ENCODE measurements at places on chromosomes 5 and 9.
A peak's percentile ranks its signal among the peaks of the same experiment; 100 is the strongest.

DNA sequence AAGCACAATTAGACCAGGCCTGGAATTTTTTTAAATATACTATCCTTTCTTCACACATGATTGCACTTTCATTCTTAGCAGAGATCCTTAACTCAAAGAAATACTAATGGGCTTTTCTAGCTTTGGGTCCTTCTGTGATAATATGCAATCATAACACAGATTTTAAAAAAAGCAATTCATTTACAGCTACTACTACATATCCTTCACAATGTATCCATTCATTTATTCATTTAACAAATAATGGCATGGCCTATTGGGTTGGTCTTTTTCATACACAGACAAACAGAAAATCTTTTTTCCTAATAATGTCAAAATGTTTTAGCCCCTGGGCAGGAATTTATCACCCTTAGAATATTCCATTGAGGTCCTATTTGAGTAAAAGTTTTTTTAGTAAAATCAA, 47.0 kb downstream of the SAXO1 start:
- no peak overlapping the region for H3K4me3 ChIP-seq
- H3K27ac ChIP-seq, result no peak overlapping the region

DNA sequence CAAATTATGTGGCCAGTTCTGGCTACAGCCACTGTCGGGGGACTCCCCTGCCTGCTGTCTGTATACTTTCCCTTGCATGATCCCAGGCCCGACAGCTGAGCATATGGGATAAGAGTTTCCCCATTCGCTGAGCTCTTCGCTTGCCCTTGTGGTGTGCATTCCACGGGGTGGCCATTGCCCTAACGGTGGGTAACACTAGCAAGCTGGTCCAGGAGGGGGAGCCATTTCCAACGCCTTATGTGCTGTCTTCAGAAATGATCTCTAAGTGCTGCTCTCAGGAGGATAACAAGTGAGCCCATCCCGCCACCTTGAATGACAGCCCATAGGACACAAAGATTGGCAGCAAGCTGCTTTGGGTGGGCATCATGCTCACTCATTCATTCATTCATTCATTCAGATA, 190.9 kb downstream of the FSTL4 start:
- no peak overlapping the region for H3K27ac ChIP-seq
- H3K4me1 ChIP-seq, result no peaks in the 10 kb centered on the region
- no peak overlapping the region for H3K4me3 ChIP-seq
- H3K36me3 ChIP-seq, result no peaks in the 10 kb centered on the region

DNA sequence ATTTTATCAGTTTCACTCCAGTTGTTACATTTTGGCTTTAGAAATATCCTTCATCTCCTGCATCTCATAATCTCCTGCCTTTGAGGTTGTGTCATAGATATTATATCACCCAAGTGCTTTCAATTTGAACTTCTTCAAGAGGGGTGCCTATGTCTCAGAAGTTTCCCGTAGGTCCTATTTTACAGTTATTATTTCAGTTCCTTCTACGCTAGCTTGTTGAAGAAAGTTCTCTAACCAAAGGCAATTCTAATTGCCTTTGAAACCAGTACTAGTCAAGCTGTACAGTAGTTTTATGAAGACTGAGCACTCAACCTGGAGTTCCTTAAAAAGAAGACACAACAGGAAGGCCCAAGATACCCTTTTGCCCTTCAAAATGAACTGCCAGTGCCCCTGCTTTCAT, 116.4 kb downstream of the ZCCHC7 start:
- no peaks in the 10 kb centered on the region for H3K36me3 ChIP-seq
- H3K4me1 ChIP-seq, result no peaks in the 10 kb centered on the region
- H3K4me3 ChIP-seq, result no peak overlapping the region
- no peak overlapping the region for H3K27ac ChIP-seq
- DNase-seq, result no peak
- no peaks in the 10 kb centered on the region for H3K27me3 ChIP-seq

DNA sequence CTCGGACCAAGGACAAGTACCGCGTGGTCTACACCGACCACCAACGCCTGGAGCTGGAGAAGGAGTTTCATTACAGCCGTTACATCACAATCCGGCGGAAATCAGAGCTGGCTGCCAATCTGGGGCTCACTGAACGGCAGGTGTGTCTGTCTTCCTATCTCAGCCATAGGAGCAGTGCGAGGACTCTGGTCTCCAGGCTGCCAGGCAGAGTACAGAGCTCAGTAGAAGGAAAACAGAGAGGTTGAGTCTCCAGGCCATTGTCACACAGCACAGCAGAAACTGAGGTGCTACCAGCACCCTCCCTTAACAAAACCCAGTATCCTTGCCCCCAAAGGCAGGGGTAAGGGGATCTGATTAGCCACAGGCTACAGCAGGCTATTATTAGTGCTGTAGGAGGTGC, 7.1 kb upstream of the SLC6A7 start:
- no peaks in the 10 kb centered on the region for H3K27me3 ChIP-seq
- H3K27ac ChIP-seq, result peak overlapping the region; percentile 88
- no peaks in the 10 kb centered on the region for H3K36me3 ChIP-seq
- peaks cover 90% of the 10 kb centered on the region for H3K4me1 ChIP-seq

DNA sequence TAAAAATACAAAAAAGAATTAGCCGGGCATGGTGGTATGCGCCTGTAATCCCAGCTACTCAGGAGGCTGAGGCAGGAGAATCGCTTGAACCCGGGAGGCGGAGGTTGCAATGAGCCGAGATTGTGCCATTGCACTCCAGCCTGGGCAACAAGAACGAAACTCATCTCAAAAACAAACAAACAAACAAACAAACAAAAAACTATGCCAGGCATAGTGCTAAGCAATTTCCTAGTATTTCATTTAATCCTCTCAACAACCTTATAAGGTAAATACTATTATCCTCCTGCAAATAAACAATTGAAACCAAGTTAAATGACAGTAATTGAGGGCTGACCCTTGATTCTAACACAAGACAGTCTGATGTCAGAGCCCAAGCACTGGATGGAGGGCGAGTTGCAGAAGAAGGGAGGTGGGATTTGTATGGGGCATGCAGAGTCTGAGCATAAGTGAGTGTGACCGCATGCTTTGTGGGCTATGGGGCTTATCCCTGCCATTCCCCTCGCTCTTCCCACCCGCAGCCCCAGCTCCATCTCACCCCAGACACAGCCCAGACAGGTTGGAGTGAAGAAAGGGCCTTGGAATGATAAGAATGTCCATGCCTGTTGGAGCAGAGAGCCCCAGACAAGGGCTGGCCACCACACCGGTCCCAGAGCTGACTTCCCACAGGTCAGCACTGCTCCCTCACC, 24.3 kb upstream of the RPS14 start:
- H3K27me3 ChIP-seq, result no peaks in the 10 kb centered on the region
- no peak for DNase-seq
- H3K27ac ChIP-seq, result no peak overlapping the region
- no peaks in the 10 kb centered on the region for H3K36me3 ChIP-seq

DNA sequence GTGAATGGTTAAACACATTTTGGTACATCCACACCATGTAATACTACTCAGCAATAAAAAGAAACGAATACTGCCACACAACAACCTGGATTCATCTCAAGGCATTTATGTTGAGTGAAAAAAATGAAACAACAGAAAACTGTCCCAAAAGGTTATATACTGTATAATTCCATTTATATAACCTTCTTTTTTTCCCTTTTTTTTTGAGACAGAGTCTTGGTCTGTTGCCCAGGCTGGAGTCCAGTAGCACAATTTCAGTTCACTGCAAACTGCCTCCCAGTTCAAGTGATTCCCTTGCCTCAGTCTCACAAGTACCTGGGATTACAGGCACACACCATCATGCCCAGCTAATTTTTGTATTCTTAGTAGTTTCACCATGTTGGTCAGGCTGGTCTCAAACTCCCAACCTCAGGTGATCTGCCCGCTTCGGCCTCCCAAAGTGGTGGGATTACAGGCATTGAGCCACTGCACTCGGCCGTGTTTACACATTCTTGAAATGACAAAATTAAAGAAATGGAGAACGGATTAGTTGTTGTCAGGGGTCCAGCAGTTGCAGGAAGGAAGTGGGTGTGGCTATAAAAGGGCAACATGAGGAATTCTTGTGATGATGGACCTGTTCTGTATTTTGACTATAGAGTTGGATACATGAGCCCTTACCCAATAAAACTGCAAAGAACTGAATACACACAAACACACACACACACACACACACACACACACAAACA, 17.4 kb downstream of the PPP6C start:
- no peak overlapping the region for H3K27ac ChIP-seq
- no peak for DNase-seq
- peaks cover 10% of the 10 kb centered on the region for H3K36me3 ChIP-seq
- H3K27me3 ChIP-seq, result no peaks in the 10 kb centered on the region
- peaks cover 46% of the 10 kb centered on the region for H3K4me1 ChIP-seq

- peak; percentile 71 for DNase-seq
- no peaks in the 10 kb centered on the region for H3K27me3 ChIP-seq
- H3K27ac ChIP-seq, result peak overlapping the region; percentile 96
- peaks cover 2% of the 10 kb centered on the region for H3K36me3 ChIP-seq
- H3K4me3 ChIP-seq, result peak overlapping the region; percentile 87
Measured at GRCh38 chr9:124941679-124942561, 1.0 kb upstream of the GOLGA1 start.

- H3K27me3 ChIP-seq, result no peaks in the 10 kb centered on the region
- H3K27ac ChIP-seq, result no peak overlapping the region
- H3K4me1 ChIP-seq, result no peaks in the 10 kb centered on the region
- H3K4me3 ChIP-seq, result no peak overlapping the region
Measured at GRCh38 chr9:10651012-10651411, 38.2 kb upstream of the PTPRD start.

DNA sequence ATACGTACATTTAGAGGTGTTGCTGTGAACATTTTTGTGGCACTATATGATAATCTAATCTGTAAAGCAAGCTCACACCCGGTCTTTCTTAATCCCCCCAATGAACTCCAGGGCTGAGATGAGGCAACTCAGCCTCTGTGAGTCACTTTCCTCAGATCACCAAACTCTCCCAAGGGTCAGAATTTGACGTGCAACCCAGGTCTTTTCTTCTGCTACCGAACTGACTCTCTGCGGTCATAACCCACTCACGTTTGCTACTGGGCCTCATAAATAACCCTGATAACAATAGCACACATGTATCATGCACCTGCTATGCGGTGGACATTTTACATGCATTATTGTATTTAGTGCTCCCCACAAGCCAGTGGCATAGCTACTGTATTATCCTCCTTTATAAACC, 153.1 kb downstream of the DROSHA start:
- DNase-seq, result no peak
- H3K4me3 ChIP-seq, result no peak overlapping the region
- H3K36me3 ChIP-seq, result no peaks in the 10 kb centered on the region

- H3K27ac ChIP-seq, result peak overlapping the region; percentile 23
- DNase-seq, result no peak
- no peaks in the 10 kb centered on the region for H3K36me3 ChIP-seq
- no peak overlapping the region for H3K4me3 ChIP-seq
- peaks cover 29% of the 10 kb centered on the region for H3K4me1 ChIP-seq
- no peaks in the 10 kb centered on the region for H3K27me3 ChIP-seq
Measured at GRCh38 chr9:79613145-79613544, 41.4 kb downstream of the TLE4 start.

- no peaks in the 10 kb centered on the region for H3K27me3 ChIP-seq
Measured at GRCh38 chr9:75242426-75242825, 154.1 kb downstream of the OSTF1 start.

GRCh38 chr5:133244242-133244641, 192.4 kb downstream of the HSPA4 start:
- H3K4me3 ChIP-seq, result no peak overlapping the region
- no peaks in the 10 kb centered on the region for H3K4me1 ChIP-seq
- no peaks in the 10 kb centered on the region for H3K27me3 ChIP-seq
- H3K27ac ChIP-seq, result no peak overlapping the region

GRCh38 chr5:56817263-56818014, 2.1 kb downstream of the MAP3K1 start:
- H3K36me3 ChIP-seq, result no peaks in the 10 kb centered on the region
- peaks cover 25% of the 10 kb centered on the region for H3K4me1 ChIP-seq
- H3K27me3 ChIP-seq, result no peaks in the 10 kb centered on the region
- H3K27ac ChIP-seq, result peak overlapping the region; percentile 99
- peak overlapping the region; percentile 69 for H3K4me3 ChIP-seq
- no peak for DNase-seq

DNA sequence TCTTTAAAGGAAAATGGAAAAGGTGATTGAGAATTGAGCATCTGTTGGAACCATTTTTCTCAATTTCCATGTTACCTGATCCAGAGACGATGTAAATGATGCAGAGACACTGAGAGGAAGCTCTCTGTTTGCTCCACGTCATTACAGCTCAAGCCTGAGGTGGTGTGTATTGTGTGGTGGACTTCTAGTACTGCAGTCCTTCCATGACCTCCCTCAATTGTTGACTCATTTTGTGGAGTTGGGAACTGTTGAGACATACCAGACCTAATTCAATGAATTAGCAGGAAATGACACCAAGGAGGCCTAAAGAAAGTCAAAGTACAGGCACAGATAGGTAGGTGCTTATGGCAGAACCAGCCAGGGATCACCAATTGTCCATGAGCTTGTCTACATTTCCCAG, 15.6 kb upstream of the LVRN start:
- no peak for DNase-seq
- no peaks in the 10 kb centered on the region for H3K27me3 ChIP-seq
- H3K36me3 ChIP-seq, result no peaks in the 10 kb centered on the region
- H3K4me3 ChIP-seq, result no peak overlapping the region
- no peaks in the 10 kb centered on the region for H3K4me1 ChIP-seq

DNA sequence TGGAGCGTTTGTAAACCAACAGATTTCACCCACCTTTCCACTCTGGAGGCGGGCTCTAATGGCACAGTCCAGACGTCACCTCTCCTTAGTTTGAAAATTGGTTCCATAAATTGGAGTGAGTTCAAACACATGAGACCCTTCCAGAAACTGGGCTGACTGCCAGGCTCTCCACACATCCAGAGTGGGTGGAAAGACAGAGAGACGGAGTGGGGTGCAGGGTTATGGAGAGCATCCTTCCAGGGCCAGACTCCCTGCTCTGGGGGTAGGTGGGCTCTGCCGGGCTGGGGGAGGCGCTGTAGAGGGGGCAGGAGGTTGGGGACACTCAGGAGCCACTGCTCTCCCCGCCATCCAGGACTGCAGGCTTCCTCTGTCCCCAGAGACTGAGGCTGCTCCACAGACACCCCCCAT, 104.7 kb upstream of the PHYKPL start:
- DNase-seq, result no peak
- H3K27ac ChIP-seq, result no peak overlapping the region
- no peaks in the 10 kb centered on the region for H3K4me1 ChIP-seq
- H3K27me3 ChIP-seq, result no peaks in the 10 kb centered on the region

- H3K4me3 ChIP-seq, result no peak overlapping the region
- no peaks in the 10 kb centered on the region for H3K36me3 ChIP-seq
- no peaks in the 10 kb centered on the region for H3K4me1 ChIP-seq
- H3K27me3 ChIP-seq, result no peaks in the 10 kb centered on the region
- no peak for DNase-seq
- H3K27ac ChIP-seq, result peak overlapping the region; percentile 34
Measured at GRCh38 chr9:16986556-16986955, 116.1 kb upstream of the BNC2 start.

- H3K27me3 ChIP-seq, result no peaks in the 10 kb centered on the region
- peaks cover 5% of the 10 kb centered on the region for H3K4me1 ChIP-seq
- H3K27ac ChIP-seq, result no peak overlapping the region
Measured at GRCh38 chr5:10243660-10244240, 5.9 kb downstream of the ATPSCKMT start.

- peak overlapping the region; percentile 69 for H3K27ac ChIP-seq
- peaks cover 41% of the 10 kb centered on the region for H3K4me1 ChIP-seq
- no peak for DNase-seq
- H3K36me3 ChIP-seq, result no peaks in the 10 kb centered on the region
- no peaks in the 10 kb centered on the region for H3K27me3 ChIP-seq
Measured at GRCh38 chr9:126342621-126343031, 16.0 kb downstream of the MVB12B start.

- no peaks in the 10 kb centered on the region for H3K27me3 ChIP-seq
- no peaks in the 10 kb centered on the region for H3K36me3 ChIP-seq
- no peak overlapping the region for H3K27ac ChIP-seq
- no peak for DNase-seq
Measured at GRCh38 chr5:133274597-133274935, 222.8 kb downstream of the HSPA4 start.
